GM13977 (cell line): ENCODE measurements at places on chromosomes 11 and 22.

GRCh38 chr11:9601037-9601875, 27.8 kb downstream of the WEE1 start:
- peak; percentile 56 for DNase-seq

- no peak for DNase-seq
Observed at GRCh38 chr22:44314425-44315067, 1.8 kb upstream of the SHISAL1 start.

- no peak for DNase-seq
Observed at GRCh38 chr22:19055801-19056200, 66.4 kb downstream of the DGCR2 start.

- no peak for DNase-seq
Observed at GRCh38 chr11:67640021-67640757, 626 bp upstream of the TBX10 start.

- no peak for DNase-seq
Observed at GRCh38 chr22:36391638-36392037, 3.9 kb upstream of the MYH9 start.

DNA sequence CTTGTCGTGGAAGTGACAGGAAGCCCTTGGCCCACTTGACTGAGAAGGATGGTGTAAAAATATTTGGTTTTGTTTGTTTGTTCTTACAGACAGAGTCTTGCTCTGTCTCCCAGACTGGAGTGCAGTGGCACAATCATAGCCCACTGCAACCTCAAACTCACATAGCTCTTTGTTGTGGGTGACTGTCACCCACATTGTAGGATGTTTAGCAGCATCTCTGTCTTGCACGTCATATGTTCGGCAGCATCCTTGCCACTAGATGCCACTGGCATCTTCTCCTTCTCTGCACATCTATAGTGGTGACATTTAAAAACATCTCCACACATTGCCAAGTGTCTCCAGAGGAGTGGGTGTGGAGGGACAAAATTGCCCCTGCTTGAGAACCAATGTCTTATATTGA, 56.8 kb downstream of the PRR5L start:
- DNase-seq = no peak

DNA sequence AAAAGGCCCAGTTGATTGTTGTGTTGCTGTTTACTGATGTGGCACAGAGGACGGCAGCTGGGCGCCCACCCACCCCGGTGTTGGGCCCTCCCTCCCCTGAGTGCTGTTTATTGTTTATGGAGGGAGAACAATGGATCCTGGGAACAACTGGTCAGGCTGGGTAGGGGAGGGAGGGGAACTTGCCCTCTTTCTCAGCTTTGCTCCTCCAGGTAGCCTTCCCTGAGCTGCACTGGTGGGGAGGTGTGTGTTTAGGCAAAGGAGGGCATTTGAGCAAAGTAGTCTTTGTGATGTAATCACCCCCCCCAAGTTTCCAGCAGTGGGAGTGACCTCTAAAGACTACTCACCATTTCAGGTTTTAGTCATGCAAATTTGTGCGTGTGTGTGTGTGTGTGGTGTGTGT, 1035.3 kb downstream of the NTM start:
- DNase-seq = no peak

GRCh38 chr11:22234743-22235142, 41.9 kb downstream of the ANO5 start:
- no peak for DNase-seq

DNA sequence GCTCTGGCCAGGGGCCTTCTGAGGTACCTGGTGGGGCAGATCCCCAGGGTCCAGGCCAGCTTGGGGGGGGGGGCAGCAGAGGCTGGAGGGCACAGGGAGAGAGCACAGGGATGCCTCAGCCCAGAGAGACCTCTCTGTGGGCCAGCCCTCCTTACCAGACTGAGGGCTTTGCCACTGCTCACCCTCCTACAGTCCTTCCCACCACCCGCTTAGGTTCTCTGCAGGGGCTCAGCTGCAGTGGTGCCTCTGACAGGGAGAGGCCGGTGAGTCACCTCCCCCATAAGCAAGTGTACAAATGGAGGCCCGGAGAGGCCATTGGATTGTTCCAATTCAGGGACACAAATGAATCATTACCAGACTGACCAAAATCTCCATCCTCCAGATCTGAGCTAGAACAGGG, 68.1 kb upstream of the LMO1 start:
- no peak for DNase-seq

GRCh38 chr11:40029391-40029790, 1430.1 kb downstream of the LRRC4C start:
- DNase-seq = no peak

GRCh38 chr11:72528121-72528520, 93.8 kb upstream of the CLPB start:
- DNase-seq = no peak

DNA sequence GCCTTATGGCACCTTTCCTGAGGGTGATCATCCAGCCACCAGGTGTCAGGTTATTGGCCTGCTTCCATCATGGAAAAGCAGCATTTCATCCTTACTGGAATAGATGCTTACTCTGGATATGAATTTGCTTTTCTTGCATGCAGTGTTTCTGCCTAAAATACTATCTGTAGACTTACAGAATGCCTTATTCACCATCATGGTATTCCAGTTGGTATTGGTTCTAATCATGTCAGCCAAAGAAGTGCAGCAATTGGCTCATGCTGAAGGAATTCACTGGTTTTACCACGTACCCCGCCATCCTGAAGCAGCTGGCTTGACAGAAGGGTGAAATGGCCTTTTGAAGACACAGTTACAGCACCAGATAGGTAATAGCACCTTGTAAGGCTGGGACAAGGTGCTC, 194.2 kb downstream of the AASDHPPT start:
- DNase-seq = no peak

DNA sequence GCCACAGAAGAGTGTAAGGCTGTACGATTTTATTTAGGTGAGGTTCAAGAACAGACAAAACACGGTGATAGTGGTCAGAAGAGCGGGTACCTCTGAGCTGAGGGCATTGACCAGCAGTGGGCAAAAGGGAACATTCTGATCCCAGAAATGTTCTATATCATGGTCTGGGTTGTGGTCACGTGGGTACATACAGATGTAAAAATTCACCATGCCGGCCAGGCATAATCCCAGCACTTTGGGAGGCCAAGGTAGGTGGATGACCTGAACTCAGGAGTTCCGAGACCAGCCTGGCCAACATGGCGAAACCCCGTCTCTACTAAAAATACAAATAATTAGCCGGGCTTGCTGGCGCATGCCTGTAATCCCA, 31.1 kb upstream of the GCAT start:
- no peak for DNase-seq

DNA sequence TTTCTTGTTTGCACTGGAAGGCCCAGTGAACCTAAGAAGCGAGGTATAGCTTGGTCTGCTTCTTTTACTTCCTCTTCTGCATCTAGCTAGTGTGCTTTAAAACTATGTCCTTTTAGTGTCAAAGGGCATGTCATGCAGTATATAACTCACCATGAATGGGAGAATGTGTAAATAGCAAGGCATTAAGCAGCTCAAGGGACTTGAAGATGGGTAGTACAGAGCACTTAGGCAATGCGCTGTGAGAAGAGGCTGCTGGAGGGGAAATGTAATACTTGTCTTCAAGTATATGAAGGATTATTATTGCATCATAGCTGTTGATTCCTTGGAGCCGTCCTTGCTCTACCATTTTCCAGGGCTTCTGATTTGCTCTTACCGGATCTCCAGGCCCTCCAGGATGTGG, 7.6 kb downstream of the MAML2 start:
- no peak for DNase-seq
